ENCODE measurements at places on chromosomes 2 and 18. TPM values are rescaled to one million over a fixed set of nuclear protein-coding genes. Genes with fewer than 3 reads are reported as not detected.

TYW5 gene
- 10.7 TPM for total RNA-seq

GRCh38 chr2:150409196-150409595, 78.3 kb downstream of the RND3 start:
- H3K4me3 ChIP-seq: no peak overlapping the region
- no peaks in the 10 kb centered on the region for H3K27me3 ChIP-seq
- H3K36me3 ChIP-seq: peaks cover 4% of the 10 kb centered on the region
- no peak for DNase-seq
- no peak overlapping the region for H3K27ac ChIP-seq

DNA sequence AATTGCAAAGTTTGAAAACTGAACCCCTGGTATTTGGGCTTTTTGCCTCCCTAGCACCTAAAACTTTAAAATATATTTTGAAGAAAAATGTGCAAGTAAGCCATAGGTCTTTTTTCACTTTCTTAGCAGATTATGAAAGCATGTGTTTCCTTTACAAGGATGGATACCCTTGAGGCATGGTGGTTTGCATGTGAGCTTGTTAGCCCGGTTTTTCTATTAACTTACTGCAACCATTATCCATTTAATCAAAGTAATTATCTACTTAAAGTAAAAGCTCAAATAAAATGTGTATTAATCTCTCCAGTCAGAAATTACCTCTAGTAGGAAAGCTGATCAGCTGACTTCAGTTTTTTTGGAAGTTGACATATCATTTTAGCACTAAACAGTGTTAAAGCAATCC, 140.6 kb downstream of the EML6 start:
- H3K36me3 ChIP-seq: no peaks in the 10 kb centered on the region
- H3K4me1 ChIP-seq: peaks cover 4% of the 10 kb centered on the region
- no peak overlapping the region for H3K27ac ChIP-seq
- DNase-seq: no peak
- no peak overlapping the region for H3K4me3 ChIP-seq

SLC19A3 gene
- total RNA-seq: not detected

DNA sequence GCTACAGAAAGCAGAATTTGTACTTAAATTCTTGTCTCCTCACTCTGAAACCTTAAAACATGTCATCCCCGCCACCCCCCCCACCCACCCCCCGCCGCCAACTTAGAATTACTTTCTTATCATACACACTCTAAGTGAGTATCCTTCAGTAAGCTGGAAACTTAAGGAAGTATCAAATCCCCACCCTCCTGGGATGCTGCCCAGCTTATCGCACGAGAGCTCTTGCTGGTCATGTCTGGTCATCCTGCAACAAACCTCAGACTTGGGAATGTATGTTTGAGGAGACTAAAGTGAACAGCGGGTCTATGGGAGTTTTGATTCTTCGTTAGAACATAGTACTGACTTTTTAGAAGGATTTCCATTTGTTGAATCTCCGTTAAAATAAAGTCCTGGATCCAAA, 203.3 kb downstream of the PTGR3 start:
- peaks cover 21% of the 10 kb centered on the region for H3K4me1 ChIP-seq
- H3K27ac ChIP-seq: no peak overlapping the region
- DNase-seq: no peak
- H3K4me3 ChIP-seq: no peak overlapping the region

DNAH6 gene
- 0.48 TPM for total RNA-seq

DNA sequence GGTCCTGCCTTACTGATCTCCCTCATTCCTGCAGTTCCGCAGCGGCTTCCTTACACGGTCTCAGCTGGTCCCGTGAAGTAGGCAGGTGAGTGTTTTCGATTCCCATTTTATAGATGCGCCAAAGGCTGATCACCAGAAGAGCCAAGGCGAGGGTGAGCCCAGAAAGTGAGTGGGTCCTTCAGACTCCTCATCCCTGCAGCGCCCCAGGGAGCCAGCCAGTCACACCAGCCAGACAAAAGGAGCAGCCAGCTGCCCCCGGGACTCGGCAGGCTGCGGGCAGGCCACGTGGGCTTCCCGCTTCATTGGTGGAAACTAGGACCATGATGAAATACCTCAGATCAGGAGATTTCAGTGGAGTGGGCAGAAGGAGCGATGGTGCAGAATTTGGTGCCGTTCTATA, 85.9 kb downstream of the SMAD7 start:
- peaks cover 25% of the 10 kb centered on the region for H3K4me1 ChIP-seq
- H3K27ac ChIP-seq: no peak overlapping the region

C2orf78 gene
- not detected for total RNA-seq

ACTG2 gene
- total RNA-seq: not detected

LAMA1 gene
- total RNA-seq: not detected

PLEK gene
- 569 TPM for total RNA-seq

DNA sequence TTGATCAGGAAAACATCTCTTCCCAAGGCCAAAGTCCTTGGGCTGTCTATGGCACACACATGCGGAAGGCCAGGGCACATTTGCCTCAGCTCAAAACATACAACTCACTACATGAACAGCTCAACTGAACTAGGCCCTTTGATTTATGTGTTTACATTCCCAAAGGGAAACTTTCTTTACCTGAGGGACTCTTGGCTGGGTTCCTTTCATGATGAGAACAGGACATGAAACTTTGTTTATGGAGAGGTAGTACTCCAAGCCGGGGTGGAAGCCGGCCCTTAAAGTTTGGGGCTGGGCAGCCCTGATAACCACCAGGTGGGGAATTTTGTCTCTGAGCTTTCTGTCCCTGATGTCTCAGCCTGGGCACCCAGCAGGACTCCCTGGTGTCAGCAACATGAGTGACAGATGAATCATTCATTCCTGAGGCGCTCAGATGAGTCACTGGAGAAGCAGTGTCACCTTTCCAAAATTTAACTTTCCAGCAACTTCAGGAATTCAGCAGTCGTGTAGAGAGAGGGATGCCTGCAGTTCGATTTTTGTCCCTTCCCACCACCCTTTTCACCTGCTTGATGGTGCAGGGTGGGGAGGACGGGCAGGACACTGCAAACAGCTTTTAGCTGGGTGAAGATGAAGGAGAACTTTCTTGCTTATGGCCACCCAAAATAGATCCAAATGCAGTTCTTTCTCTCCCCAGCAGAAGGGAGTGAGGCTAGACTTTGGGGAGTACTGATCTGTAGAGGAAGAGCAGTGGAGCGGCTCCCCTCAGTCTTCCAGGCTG, 331.6 kb downstream of the DYSF start:
- no peak for DNase-seq
- no peak overlapping the region for H3K27ac ChIP-seq
- H3K36me3 ChIP-seq: no peaks in the 10 kb centered on the region
- no peaks in the 10 kb centered on the region for H3K4me1 ChIP-seq
- peaks cover 26% of the 10 kb centered on the region for H3K27me3 ChIP-seq

DNA sequence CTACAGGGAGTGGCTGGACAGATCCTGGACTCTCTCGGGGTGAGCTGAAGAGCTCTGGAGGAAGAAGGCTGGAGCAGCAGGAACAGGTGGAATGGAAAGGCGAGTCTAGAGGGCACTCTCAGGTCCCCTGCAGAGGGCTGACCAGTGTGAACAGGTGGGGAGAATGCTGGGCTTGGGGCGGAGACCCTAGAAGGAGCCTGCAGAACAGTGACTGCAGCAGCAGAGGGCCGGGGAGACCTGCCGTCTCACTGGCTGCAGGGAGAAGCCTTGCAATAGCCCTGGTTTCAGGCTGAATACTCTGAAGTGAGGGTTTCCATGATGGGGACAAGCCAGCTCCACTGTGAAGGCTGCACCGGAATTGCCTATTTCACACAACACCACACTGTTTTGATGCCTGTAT, 626.7 kb upstream of the SALL3 start:
- H3K4me1 ChIP-seq: no peaks in the 10 kb centered on the region
- H3K36me3 ChIP-seq: no peaks in the 10 kb centered on the region
- peaks cover 7% of the 10 kb centered on the region for H3K27me3 ChIP-seq
- no peak for DNase-seq
- H3K4me3 ChIP-seq: no peak overlapping the region
- no peak overlapping the region for H3K27ac ChIP-seq

M1AP gene
- total RNA-seq: not detected

NTSR2 gene
- not detected for total RNA-seq

CAPN14 gene
- total RNA-seq: 0.43 TPM

DNA sequence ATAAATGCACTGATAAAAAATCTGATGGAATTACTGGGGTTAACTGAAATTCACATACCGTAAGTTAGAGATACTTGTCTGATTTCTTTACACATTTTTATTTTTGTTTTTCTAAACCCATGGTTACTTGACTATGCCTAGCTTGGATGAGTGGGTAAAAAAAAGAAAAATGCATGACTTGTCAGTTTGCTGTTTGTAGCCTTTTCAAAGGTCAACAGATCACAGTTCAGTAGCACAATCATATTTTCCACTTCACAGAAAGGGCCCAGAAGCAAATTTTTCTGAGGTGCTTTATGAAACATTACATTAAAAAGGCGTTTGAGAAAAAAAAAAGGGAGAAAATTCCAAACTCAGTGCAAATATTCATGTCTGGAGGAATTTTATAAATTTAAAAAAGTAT, 16.4 kb downstream of the SLC16A14 start:
- no peaks in the 10 kb centered on the region for H3K27me3 ChIP-seq
- H3K36me3 ChIP-seq: no peaks in the 10 kb centered on the region
- H3K27ac ChIP-seq: no peak overlapping the region
- no peaks in the 10 kb centered on the region for H3K4me1 ChIP-seq
- DNase-seq: no peak

DPYSL5 gene
- total RNA-seq: not detected

DNA sequence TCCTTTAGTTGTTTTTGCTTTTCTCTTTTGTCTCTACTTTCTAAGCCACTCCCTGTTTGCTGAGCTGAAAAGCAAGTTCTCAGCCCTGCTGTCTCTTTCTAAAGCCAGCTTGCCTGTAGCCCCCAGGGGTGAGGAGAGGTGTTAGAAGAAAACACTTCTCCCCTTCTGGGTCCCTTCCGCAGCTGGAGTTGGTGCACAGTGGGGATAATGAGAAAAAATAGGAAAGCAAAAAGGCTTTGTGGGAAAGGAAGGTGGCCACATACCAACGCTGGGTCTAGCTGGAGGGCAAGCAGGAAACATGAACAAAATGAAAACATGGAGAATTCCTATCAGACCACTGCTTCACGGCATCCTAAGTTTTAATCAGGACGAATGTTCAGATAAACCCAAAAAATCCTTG, 15.5 kb upstream of the SLC20A1 start:
- no peaks in the 10 kb centered on the region for H3K36me3 ChIP-seq
- H3K27me3 ChIP-seq: no peaks in the 10 kb centered on the region
- H3K27ac ChIP-seq: peak overlapping the region; percentile 77
- peak overlapping the region; percentile 91 for H3K4me3 ChIP-seq
- DNase-seq: no peak

TMEFF2 gene
- not detected for total RNA-seq

DNA sequence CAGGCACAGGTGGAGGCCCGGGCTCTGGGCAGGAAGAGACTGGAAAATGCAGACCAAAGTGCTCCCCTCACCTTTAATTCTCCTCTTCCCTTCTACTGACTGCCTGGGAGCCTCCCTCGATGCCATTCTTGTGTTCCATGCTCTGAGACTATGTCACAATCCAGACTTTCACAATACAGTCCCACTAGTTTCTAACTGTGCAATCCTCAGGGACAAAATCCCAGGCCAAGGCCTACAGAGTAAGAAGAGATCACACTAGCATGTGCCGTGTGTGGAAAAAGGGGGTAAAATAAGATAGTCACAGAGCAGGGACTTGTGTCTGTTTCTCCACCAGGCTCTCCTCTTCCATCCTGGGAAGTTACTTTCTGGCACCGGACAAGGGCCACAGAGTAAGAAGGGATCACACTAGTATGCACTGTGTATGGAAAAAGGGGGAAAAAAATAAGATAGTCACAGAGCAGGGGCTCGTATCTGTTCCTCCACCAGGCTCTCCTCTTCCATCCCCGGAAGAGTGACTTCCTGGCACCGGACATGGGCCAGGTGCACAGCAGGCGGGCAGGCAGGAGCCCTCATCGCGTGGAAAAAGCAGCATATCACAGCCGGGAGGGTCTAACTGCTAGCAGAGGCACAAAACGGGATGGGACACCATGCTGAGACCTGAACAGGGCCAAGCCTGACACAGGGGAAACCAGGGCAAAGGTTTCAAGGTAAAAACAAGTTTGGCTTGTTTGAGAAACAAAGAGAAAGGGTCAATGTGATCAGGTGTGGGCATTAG, 9.6 kb downstream of the CYB5A start:
- DNase-seq: no peak
- H3K27me3 ChIP-seq: no peaks in the 10 kb centered on the region
- H3K36me3 ChIP-seq: no peaks in the 10 kb centered on the region
- peak overlapping the region; percentile 61 for H3K27ac ChIP-seq
- peaks cover 20% of the 10 kb centered on the region for H3K4me1 ChIP-seq
- H3K4me3 ChIP-seq: no peak overlapping the region

ERCC3 gene
- 73.5 TPM for total RNA-seq

GRCh38 chr2:205056151-205056561, 510.9 kb downstream of the PARD3B start:
- no peaks in the 10 kb centered on the region for H3K27me3 ChIP-seq
- DNase-seq: no peak
- no peaks in the 10 kb centered on the region for H3K36me3 ChIP-seq
- no peak overlapping the region for H3K4me3 ChIP-seq
- H3K4me1 ChIP-seq: no peaks in the 10 kb centered on the region

DNA sequence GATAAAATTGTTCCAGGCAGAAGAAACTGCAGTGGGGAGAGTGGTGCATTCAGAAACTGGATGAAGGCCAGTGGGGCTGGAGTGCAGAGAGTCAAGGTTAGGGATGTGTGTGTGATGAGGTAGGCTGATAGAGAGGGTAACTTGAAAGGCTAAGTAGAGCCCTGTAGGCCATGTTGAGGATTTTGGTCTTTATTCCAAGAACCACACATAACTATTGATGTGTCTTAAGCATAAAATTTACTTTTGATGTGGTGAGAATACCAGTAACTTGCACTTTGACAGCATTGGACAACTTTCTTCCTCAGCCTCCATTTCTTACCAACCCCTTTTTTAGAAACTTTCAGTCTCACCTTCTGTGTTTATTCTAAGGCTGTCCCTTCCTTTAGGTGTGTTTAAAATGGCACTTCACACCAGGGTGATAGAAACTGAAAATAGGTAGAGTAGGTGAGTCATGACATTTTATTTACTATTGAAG, 22.6 kb downstream of the MTX2 start:
- DNase-seq: no peak
- H3K27me3 ChIP-seq: no peaks in the 10 kb centered on the region

ARHGAP15 gene
- 133 TPM for total RNA-seq

DNA sequence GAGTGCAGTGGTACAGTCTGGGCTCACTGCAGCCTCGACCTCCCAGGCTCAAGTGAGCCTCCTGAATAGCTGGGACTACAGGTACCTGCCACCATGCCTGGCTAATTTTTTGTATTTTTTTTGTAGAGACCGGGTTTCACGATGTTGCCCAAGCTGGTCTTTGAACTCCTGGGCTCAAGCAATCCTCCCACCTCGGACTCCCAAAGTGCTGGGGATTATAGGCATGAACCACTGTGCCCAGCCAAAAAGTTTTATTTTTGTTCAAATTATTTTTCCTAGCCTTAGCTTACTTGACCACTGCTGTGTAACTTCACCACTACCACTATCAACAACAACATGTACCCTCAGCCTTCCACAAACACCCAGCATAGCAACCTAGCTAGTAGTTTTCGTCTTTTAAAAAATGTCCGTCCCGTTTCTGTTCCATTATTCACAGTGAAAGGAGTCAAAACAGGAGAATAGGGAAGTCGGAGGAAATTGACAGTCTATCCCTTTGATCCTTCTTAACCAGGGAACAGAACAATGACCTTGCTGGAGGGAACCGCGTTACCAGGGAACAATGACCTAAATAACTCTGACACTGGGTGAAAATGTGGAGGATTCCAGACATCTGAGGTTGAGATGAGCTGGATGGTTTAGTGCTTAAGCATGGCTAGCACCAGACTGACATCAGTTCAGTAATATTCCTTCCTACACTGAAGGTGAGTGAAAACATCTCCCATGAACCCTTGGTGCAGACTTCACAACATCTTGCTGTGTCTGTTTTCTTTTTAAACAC, 69.2 kb upstream of the ARL4C start:
- H3K27ac ChIP-seq: no peak overlapping the region
- no peaks in the 10 kb centered on the region for H3K4me1 ChIP-seq
- no peak overlapping the region for H3K4me3 ChIP-seq
- no peaks in the 10 kb centered on the region for H3K36me3 ChIP-seq
- no peak for DNase-seq
- peaks cover 39% of the 10 kb centered on the region for H3K27me3 ChIP-seq
